Activated naive CD8-positive, alpha-beta T cell treated with anti-CD3 and anti-CD28 coated beads for 36 hours (primary cell): ENCODE measurements at places on chromosomes 13 and 19. TPM values are rescaled to one million over a fixed set of nuclear protein-coding genes. Genes with fewer than 3 reads are reported as not detected.

DNA sequence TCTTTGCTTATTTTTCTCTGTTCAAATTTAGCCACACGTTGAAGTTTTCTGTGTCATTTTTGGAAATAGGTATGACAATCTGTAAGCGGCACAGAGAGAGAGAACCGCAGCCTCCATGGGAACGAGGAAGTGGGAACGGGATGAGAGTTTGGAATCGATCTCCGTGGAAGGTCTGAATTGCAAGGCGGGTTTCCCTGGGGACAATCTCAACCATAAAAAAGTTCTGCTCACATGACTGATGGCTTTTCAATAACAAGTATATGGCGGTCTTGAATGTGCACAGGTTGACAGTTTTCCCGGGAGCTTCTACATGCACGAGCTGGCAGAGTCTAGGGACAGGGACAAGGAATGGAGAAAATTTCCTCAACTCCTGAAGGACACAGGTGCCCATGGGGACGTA is 90.9 kb downstream of the INSR start:
- H3K27ac ChIP-seq, result no peak overlapping the region
- no peak for DNase-seq
- no peak overlapping the region for H3K4me3 ChIP-seq

DNA sequence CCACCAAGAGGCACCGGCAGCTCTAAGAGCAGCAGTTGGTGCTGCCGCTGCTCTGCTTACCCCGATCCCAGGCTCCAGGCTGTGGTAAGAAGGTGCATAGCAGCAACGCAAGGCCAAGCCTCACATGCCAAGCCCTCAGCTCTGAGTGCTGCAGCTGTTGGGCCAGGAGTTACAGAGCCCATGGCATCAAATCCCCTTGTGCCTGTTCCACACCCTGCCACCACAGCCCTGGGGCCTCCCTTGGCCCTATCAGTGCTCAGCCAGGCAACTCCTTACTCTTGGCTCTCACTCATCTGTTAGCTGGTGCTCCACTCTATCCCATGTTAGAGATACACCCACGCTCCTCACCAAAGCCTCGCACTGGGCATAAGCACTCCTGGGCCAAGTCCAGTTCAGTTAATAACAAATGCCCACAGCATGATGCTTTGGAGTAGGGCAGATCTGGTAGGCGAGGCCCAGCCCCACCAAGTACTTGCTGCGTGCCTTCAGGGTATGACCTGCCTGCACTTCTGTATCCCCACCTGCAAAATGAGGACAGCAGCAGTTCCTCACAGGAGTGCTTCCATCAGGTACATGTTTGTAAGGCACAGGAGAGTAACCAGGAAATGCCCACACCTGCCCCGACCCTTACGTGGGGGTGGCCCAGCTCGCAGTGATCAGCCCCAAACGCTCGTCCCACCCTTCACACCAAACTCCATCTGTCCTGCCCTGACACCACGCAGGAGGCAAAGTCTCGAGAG is 16.2 kb downstream of the AKAP8L start:
- no peak overlapping the region for H3K27ac ChIP-seq
- peaks cover 16% of the 10 kb centered on the region for H3K4me1 ChIP-seq
- no peaks in the 10 kb centered on the region for H3K27me3 ChIP-seq
- peaks cover 4% of the 10 kb centered on the region for H3K36me3 ChIP-seq
- no peak overlapping the region for H3K4me3 ChIP-seq

- no peaks in the 10 kb centered on the region for H3K4me1 ChIP-seq
- no peak overlapping the region for H3K27ac ChIP-seq
- H3K27me3 ChIP-seq, result no peaks in the 10 kb centered on the region
- H3K36me3 ChIP-seq, result no peaks in the 10 kb centered on the region
- no peak for DNase-seq
Measured at GRCh38 chr13:81683521-81683920, 1342.6 kb upstream of the SPRY2 start.

The PRSS57 gene
- total RNA-seq, result not detected

The ZNF284 gene
- 1.6 TPM for total RNA-seq

The VRK3 gene
- 48.8 TPM for total RNA-seq

The HSH2D gene
- total RNA-seq, result 29.8 TPM

- H3K27ac ChIP-seq, result no peak overlapping the region
- no peaks in the 10 kb centered on the region for H3K27me3 ChIP-seq
- DNase-seq, result no peak
- H3K4me3 ChIP-seq, result no peak overlapping the region
Measured at GRCh38 chr19:47511681-47512080, 3.2 kb downstream of the NAPA start.

The ADAMTSL5 gene
- total RNA-seq, result 1.1 TPM

DNA sequence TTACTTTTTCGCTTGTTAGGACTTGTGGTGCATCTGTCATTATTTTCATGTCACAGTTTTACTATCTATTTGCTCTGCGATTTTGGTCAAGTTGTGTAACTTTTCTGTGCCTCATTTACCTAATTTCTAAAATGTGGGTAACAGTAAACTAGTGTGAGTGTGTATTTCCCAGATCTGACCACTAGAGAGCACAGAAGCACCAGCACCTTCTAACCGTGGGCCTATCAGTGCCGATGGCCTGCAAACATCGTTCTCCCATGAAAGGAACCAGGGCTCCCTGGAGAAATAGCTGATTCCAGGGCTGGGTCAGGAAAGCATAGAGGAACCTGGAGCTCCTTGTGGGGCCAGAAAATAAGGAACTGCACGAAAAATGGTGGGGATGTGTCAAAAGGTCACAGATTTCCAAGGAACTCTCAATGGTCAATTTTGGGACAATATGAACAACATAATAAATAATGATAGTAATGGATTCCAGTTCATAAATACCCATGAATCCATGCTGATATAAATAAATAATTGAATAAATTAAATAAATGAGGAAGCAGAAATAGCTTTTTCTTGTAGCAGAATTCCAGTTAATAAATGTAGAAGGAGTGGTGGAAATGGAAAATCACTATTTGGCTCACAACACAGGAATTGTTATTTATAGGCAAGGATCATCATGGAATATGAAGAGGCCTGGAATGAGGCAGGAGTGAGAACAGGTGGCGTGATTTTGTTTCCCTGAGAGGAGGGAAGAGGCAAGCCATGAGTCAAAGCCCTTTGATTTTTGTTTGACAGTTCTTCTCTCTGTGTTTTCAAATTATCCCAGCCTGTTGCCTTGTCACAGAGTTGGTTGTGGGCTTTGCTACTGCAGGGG is 31.1 kb downstream of the CEACAM8 start:
- peaks cover 21% of the 10 kb centered on the region for H3K27me3 ChIP-seq
- H3K36me3 ChIP-seq, result no peaks in the 10 kb centered on the region
- H3K4me3 ChIP-seq, result no peak overlapping the region

The ATP8B3 gene
- 2.3 TPM for total RNA-seq

DNA sequence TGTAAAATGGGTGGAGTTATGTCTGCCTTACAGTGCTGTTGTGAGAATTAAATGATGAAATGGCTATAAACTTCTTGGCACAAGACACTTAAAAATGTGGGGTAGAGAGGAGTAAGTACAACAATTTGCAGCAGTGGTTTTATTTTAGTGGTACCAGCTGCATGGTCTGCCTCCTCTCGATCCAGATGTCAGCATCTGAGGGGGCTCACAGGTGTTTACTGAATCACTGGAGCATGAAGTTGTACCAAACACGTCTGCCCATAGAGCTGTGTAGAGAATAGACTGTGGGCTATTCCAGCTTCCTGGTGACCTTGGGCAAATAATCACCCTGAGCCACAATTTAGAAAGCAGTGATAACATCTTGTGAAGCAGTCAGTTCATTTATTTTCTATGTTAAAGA is 11.1 kb downstream of the SLC10A2 start:
- no peak overlapping the region for H3K4me3 ChIP-seq
- no peaks in the 10 kb centered on the region for H3K4me1 ChIP-seq
- H3K27me3 ChIP-seq, result no peaks in the 10 kb centered on the region
- no peak for DNase-seq
- H3K27ac ChIP-seq, result no peak overlapping the region

The SCGB2B2 gene
- 0.27 TPM for total RNA-seq

GRCh38 chr19:36401475-36401874 is 17.0 kb downstream of the ZFP82 start:
- no peak overlapping the region for H3K4me3 ChIP-seq
- peak overlapping the region; percentile 4 for H3K27ac ChIP-seq

The WDR88 gene
- total RNA-seq, result not detected

DNA sequence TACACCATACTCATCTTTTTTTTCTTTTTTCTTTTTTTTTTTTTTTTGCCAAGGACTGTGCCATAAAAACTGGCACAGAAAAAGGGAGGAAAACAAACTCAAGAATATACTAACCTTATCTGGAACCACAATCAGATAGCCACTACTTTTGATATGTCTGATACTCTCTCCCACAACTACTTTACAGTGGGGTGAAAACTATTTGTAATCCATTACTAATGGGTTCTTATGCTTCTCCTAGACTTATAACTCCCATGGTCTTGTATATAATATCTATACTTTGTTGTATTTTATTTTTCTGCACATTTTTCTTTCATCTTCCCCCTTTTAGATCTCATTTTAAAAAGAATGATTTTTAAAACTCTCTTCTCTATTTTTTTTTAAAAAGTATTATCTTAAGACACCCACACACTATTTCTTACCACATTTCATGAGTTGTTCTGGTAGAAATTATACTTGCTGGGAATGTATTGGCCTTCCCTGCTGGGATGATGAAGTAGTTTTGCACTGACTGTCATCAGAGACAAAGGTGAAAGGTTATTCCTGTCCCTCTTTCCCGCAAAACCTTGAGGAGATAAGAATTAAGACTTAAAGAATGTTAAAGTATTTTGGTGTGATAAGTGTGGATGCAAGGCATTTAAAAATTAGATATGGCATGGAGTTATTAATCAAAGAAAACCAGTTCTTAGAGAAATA is 146.7 kb upstream of the KLF12 start:
- no peaks in the 10 kb centered on the region for H3K27me3 ChIP-seq
- peaks cover 39% of the 10 kb centered on the region for H3K4me1 ChIP-seq
- peaks cover 6% of the 10 kb centered on the region for H3K36me3 ChIP-seq
- no peak for DNase-seq

- H3K4me3 ChIP-seq, result no peak overlapping the region
- peaks cover 32% of the 10 kb centered on the region for H3K4me1 ChIP-seq
- peaks cover 12% of the 10 kb centered on the region for H3K36me3 ChIP-seq
- H3K27ac ChIP-seq, result no peak overlapping the region
- no peaks in the 10 kb centered on the region for H3K27me3 ChIP-seq
Measured at GRCh38 chr19:34851277-34851804, 75.4 kb upstream of the ZNF30 start.

- no peaks in the 10 kb centered on the region for H3K4me1 ChIP-seq
- H3K27ac ChIP-seq, result no peak overlapping the region
- no peaks in the 10 kb centered on the region for H3K36me3 ChIP-seq
- peaks cover 10% of the 10 kb centered on the region for H3K27me3 ChIP-seq
- H3K4me3 ChIP-seq, result no peak overlapping the region
Measured at GRCh38 chr13:111429064-111429558, 108.7 kb downstream of the TEX29 start.

DNA sequence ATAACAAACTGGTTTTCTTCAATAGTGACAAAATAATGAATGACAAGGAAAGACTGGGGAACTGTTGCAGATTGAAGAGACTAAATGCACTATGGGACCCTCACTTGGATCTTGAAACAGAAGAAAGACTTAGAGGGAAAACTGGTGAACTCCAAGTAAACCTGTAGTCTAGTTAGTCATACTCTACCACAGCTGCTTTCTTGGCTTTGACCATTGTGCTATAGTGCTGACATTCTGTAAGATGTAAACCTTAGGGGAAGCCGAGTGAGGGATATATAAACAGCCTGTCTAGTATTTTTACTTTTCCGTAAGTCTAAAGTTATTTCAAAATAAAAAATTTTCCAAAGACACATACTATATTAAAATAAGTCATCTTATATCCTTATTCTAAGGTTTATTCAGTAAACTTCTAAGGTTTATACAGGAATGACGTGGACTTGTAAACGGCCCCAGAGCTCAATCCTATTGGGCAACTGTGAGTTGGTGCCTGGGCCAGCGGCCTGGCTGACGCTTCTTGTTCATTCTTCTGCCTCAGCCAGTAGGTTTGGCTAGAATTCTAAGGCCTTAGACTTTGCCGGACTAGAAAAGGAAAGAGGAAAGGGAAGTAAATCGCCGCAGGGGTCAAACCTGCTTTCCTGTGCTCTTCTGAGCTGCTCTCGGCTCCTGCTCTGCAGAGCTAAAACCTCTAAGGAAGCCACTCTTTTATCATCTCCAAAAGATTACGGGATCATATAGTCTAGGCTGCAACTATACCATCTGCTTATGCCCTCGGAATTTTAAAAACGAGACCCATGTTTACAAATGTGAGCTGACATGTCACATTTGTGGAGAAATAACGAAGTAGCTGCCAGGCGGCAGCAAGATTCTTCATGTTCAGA is 33.6 kb upstream of the UBE2L5 start:
- H3K27me3 ChIP-seq, result no peaks in the 10 kb centered on the region
- peak overlapping the region; percentile 53 for H3K4me3 ChIP-seq
- H3K4me1 ChIP-seq, result peaks cover 34% of the 10 kb centered on the region
- H3K36me3 ChIP-seq, result no peaks in the 10 kb centered on the region

The CRB3 gene
- total RNA-seq, result 2.1 TPM

The CCDC194 gene
- 0.96 TPM for total RNA-seq

DNA sequence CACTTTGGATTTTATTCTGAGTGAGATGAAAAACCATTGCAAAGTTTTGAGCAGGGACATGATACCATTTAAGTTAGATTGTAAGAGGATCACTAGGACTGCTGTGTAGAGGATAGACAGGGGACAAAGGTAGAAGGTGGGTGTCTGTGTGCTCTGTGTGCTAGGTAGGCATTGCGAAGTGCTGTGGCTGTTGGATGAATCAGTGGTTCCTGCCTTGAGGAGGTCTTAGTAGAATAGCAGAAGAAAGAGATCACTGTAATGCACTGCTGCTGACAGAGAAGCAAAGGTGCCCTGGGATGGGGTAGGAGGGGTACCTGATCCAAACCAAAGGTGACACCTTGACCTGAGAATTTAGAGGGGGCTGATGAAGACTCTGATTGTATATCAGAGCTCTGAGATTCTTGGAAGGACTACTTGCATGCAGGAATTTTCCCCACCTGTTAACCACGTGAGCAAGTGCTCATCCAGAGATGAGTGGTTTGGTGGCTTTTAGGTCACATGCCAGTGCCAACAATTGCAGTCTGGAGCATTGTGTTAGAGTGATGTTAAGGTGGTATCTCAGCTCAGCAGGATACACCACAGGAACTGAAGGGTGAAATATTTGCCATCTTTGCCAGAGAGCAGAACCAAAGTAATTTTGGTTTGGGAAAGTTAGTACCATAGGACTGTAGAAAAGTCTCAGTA is 10.8 kb downstream of the WASF3 start:
- H3K4me1 ChIP-seq, result no peaks in the 10 kb centered on the region
- no peak overlapping the region for H3K4me3 ChIP-seq
- no peak overlapping the region for H3K27ac ChIP-seq

- H3K27ac ChIP-seq, result no peak overlapping the region
- no peaks in the 10 kb centered on the region for H3K4me1 ChIP-seq
- H3K4me3 ChIP-seq, result no peak overlapping the region
- no peaks in the 10 kb centered on the region for H3K27me3 ChIP-seq
- no peak for DNase-seq
Measured at GRCh38 chr13:71459708-71460107, 407.3 kb downstream of the DACH1 start.

The RINL gene
- 75.0 TPM for total RNA-seq

GRCh38 chr19:46634045-46634655 is 1.9 kb downstream of the GNG8 start:
- H3K27me3 ChIP-seq, result no peaks in the 10 kb centered on the region
- peak; percentile 96 for DNase-seq
- peaks cover 14% of the 10 kb centered on the region for H3K36me3 ChIP-seq
- H3K27ac ChIP-seq, result peak overlapping the region; percentile 80
- peak overlapping the region; percentile 83 for H3K4me3 ChIP-seq

The LILRB4 gene
- not detected for total RNA-seq

The DAND5 gene
- not detected for total RNA-seq

- H3K4me1 ChIP-seq, result peaks cover 3% of the 10 kb centered on the region
- DNase-seq, result no peak
- H3K4me3 ChIP-seq, result no peak overlapping the region
Measured at GRCh38 chr13:60572003-60572798, 175.2 kb downstream of the TDRD3 start.
